Liver (tissue), 10 donors: ENCODE measurements at places on chromosomes 1 and 21.

DNA sequence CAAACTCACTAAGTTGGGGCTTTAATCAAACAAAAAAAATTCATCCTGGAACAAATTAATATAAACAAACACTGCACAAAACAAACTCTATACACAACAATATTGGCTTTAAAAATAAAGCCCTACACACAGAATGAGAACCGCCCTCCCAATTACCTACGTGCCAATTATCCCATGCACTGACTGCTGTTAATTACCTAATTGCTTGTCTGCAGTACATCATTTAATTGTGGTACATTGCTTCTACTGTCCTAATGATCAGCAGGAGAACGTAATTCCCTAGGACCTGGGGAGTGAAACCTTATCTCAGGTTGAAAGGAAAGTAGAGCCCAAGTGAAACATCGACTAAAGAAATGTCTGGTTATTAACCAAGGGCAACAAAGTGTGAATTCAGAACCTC is 364.5 kb downstream of the KCNH1 start:
- no peak for DNase-seq

GRCh38 chr1:231497629-231498152 is 30.8 kb upstream of the TSNAX start:
- DNase-seq = no peak

GRCh38 chr1:22838965-22839364 is 128.3 kb downstream of the EPHB2 start:
- DNase-seq = no peak

- no peak for DNase-seq
Measured at GRCh38 chr1:154772606-154773506, 97.2 kb downstream of the KCNN3 start.

DNA sequence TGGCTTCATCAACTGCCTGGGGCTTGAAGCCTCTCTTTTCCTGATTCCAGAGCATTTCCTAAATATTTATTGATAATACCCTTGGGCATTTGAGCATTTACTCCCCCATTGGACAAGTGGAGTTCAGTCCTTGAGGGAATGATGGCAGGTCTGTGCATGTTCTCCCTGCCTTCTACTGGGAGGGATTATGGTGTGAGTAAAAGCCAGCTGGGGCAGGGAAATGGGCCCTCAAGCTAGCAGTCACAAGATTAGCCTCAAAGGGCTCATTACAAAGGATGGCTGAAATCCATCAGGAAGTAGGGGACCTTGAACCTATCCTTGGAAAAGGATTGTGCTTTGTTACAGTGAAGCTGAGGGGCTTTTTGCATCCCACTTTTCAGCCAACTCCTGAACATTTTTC is 24.2 kb upstream of the OSBPL9 start:
- no peak for DNase-seq

GRCh38 chr1:45979778-45980176 is 152.7 kb downstream of the PIK3R3 start:
- no peak for DNase-seq

DNA sequence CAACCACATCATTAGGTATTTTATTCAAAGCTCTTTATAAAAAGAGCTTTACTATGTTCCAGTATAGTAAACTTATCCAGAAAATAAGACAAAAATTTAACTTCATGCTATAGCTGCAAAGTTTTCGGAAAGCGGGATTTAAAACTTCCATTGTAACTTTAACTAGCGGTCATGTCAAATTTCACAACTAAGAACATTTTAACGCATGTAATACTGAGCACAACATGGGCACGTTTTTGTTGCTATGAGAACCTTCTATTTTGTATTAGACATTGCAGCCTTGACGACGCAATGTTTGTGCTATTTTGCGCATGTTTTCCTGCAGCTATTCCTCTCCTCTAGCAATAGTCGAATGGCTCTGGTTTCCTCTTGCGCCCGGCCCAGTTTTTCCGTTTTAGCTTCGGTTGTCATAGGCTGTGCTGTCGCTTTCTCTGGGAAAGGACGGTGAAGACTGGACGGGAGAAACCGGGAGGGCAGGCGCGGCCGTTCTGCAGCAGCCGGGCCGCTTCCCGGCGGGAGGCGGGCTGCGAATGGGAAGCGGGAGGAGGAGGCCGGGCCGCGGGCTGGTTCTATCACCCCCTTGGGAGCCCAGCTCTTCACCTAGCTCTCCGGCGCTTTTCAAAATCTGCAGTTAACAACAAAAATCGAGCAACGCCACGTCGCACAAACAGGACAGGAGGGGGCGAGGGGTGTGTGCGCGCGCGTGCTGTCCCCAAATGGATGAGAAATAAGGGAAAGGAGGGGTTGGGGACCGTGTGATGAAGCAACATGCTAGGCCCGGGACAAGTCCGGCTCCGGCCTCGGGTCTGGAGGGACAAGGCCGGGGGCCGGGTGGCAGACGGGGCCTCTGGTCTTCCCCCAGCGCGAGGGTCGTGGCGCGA is 105.3 kb upstream of the HNRNPU start:
- DNase-seq = peak; percentile 76

GRCh38 chr1:165575468-165576099 is 31.8 kb downstream of the LRRC52 start:
- DNase-seq = no peak

GRCh38 chr1:27886353-27886679 is 14.0 kb downstream of the THEMIS2 start:
- no peak for DNase-seq
